ENCODE measurements at places on chromosomes 13 and 19.

- DNase-seq = no peak
These were observed 618.7 kb upstream of the SGCG start for GRCh38 chr13:22562116-22562515.

- peak; percentile 29 for DNase-seq
These were observed 11.8 kb downstream of the PGLS start for GRCh38 chr19:17522988-17523872.

DNA sequence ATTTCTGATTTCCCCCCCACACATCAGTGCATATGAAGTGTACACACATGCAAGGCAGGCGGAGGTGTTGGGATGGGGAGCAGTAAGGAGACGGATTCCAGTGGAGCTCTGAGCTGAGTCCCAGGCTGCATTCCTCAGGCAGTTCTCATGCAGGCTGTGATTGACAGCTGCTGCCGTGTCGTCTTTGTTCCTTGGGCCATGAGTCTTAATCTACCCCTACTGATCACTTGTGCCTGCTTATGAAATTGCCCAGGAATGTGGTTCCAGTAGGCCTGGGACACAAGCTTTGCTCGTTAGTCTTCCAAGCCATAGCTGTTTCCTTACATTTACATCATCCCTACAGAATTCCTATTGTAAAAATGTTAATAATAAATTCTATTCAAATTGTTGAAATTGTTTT is 1241.9 kb downstream of the UQCRFS1 start:
- no peak for DNase-seq

GRCh38 chr13:110841406-110841805 is 73.5 kb downstream of the ANKRD10 start:
- no peak for DNase-seq

- DNase-seq = no peak
These were observed 140.2 kb downstream of the SOX1 start for GRCh38 chr13:112207129-112207528.

DNA sequence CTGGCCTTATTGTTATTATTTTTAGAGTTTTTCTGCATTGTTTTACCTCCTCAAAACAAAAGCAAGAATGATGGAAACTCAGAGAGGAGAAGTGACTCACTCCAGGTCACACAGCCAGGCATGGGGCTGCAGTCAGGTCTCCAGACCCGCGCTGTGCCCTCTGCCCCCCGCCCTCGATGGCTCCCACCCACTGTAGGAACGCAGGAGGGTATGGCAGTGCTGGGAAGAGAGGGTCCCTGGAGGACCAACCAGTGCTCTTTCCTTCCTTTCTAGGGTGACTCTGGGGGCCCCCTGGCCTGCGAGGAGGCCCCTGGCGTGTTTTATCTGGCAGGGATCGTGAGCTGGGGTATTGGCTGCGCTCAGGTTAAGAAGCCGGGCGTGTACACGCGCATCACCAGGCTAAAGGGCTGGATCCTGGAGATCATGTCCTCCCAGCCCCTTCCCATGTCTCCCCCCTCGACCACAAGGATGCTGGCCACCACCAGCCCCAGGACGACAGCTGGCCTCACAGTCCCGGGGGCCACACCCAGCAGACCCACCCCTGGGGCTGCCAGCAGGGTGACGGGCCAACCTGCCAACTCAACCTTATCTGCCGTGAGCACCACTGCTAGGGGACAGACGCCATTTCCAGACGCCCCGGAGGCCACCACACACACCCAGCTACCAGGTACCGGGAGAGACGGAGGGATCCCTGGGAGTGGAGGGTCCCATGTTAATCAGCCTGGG is 5.6 kb downstream of the TIMM13 start:
- no peak for DNase-seq

DNA sequence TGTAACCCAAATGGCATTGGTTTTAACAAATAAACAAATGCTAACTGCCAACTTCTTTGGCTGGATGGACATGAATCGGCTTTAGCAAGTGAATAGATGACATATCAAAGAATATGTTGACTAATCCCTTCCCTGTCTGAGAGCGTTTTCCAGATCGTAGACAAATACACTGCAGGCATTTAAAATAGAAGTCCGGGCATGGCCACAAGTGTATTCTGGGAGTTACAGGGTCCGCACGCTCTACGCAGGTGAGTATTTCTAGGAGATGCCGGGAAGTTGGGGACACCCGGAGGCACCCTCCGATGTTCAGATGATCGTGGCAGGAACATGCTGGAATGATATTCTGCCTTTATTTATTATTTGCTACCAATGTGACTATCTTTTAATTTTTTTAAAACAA is 53.2 kb upstream of the ZNF536 start:
- DNase-seq = no peak

DNA sequence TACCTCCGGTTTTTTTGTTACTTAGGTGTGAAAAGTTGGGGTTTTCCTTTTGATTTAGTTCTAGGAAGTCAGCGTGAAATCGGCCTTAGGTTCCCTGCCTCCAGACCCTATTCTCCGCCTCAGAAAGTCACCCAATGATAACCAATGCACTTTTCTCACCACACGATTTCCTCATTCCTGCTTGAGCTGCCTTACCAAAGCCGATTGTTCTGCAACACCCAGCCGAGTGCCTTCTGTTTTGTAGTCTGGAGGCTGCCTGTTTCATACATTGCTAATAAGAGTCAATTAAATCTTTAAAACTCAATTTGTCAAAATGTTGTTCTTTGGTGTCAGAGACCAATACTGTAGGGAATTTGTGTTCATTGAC is 39.7 kb downstream of the GJA3 start:
- no peak for DNase-seq

- DNase-seq = no peak
These were observed 5.0 kb downstream of the PPP1R37 start for GRCh38 chr19:45097776-45098520.

DNA sequence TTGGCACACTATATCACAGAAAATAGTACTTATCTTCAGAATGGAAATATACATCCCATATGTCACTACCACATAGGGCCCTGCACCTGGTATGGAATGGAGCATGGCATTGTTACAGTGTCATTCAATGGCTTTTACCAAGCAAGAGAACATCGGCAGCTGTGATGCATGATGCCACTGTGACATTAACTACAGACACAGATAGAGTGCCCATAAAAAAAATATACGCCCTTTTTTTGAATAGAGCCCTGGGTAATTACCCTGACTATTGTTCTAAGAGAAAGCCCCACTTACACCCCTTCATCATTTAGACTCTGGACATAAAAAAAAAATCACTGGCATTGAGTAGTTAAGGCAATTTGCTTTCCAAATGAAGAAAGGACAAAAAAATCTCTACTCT is 320.3 kb downstream of the DNAJC15 start:
- DNase-seq = no peak

DNA sequence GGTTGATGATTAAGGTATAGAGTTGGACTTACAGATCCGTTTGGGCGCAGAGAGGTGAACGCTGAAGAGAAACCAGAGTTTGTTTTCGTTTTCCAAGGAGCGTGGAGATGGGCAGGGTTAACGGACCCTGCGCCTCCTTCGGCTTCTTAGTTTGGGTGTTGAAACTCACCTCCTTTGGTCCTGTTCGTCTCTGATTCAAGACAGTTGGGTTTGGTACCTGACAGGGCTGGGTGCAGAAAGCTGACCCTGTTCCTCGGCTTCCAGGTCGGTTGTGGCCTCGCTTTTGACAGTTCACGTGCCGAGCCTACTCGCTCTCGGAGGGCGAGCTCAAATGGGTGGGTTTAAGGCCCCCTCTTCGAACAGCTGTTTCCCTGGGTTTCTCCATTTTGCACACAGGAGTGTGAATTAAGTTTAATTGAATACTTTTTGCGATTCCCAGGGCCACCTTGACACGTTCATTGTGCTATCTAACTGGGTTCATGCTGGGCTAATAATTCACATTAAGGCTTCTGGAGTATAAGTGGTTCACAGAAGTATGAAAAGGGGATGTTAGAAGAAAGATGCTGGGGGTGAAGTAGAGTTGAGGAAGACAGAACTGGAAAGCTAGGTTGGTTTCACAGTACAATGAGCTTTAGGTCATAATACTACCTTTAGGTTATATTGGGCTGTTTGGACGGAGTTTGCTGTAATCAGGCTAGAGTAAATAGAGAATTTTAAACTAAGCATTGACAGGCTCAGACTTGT is 638 bp downstream of the USPL1 start:
- DNase-seq = no peak

GRCh38 chr19:16208064-16208759 is 10.5 kb downstream of the AP1M1 start:
- DNase-seq = no peak

- no peak for DNase-seq
These were observed 20.5 kb downstream of the EDNRB start for GRCh38 chr13:77898097-77898496.

DNA sequence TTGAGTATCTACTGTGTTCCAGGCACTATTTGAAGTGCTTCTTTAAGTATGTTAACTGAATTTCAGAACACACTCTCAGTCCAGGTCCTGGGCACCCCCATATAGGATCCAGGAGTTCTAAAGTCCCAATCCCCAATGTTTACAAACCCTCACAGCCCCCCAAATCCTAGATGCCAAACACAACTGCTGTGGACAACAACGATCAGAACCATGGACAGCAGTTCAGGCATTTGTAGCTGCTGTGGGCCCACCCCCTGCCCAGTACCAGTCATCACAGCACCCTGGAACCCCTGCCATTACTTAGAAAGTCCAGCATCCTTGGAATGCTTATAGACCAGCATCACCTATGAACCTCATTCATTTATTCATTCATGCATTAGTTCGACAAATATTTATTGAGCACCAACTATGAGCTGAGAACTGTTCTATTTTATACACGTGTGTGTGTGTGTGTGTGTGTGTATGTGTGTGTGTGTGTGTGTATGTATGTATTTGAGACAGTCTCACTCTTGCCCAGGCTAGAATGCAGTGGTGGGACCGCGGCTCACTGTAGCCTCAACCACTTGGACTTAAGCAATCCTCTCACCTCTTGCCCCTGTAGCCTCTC is 19.3 kb upstream of the SDHAF1 start:
- DNase-seq = no peak

GRCh38 chr19:30406220-30407067 is 34.3 kb downstream of the ZNF536 start:
- DNase-seq = no peak

DNA sequence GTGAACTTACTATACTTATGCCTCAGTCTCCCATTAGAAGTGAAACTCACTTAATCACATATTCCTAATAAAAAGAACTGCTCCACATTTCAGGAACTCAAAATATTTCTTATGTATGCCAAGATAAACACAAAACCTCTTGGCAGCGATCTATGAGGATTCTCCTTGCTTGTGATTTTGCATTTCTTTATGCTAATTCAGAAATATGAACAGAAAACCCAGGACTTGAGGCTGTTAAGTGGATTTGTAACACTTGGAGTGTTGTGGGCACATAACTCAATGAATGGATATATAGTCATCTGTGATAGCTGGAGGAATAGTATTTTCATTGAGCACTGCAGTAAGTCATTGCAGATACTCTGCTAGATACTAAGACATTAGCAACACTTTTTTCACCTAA is 5.6 kb upstream of the KATNAL1 start:
- no peak for DNase-seq

- no peak for DNase-seq
These were observed 78.7 kb downstream of the MBNL2 start for GRCh38 chr13:97300871-97301270.

- no peak for DNase-seq
These were observed 436.8 kb downstream of the FGF14 start for GRCh38 chr13:101965096-101965495.

DNA sequence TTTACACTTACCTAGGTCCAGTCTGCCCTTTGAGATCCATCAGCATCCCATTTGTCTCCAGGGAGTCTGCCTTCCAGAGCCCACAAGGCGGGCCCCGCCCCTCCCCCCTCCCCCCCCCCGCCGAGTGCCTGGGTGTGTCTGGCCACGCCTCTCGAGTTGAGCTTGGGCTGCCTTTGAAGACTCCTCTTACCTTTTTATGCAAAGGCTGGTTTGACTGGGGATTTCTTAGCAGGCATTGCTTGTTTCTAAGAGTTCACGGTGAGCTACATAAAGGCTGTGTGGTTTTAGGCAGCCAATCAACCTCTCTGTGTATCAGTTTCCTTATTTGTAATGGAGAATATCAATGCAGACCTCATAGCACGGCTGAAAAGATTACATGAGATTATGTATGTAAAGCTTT is 11.3 kb downstream of the GPR12 start:
- no peak for DNase-seq

- DNase-seq = no peak
These were observed 25.5 kb downstream of the RANBP3 start for GRCh38 chr19:5952193-5953029.

DNA sequence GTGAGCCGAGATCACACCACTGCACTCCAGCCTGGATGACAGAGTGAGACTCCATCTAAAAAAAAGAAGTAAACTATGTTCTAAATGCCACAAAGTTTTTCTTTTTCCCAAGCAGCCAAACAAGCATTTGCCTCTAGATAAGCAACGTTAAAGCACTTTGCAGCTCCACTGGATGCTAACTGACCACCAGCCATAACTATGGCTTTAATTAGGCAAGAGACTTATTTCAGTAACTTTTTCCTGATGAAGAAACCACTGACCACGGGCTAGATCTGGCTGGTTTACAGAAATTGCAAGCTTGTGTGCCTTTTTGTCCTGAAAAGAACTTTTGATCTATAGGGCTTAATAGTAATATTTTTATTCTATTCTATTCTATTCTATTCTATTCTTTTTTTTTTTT is 22.1 kb downstream of the CD70 start:
- DNase-seq = no peak

DNA sequence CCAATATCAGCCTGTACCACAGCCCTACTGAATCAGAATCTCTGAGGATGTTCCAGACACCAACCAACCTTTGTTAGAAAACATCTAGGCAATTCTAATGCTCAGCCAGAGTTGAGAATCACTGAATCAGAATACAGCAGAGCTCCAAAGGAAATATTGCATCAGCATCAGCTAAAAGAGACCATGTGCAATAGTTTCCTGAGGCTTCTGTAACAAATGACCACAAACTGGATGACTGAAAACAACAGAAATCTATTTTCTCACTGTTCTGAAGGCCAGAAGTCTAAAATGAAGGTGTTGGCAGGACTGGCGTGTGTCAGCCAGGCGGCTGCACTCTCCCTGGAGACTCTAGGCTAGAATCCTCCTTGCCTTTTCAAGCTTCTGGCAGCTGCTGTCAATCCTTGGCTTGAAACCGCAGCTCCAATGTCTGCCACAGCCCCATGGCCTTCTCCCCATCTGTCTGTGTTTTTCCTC is 1.2 kb upstream of the DCT start:
- DNase-seq = no peak

GRCh38 chr13:113836768-113837559 is 26.9 kb downstream of the GAS6 start:
- DNase-seq = no peak

DNA sequence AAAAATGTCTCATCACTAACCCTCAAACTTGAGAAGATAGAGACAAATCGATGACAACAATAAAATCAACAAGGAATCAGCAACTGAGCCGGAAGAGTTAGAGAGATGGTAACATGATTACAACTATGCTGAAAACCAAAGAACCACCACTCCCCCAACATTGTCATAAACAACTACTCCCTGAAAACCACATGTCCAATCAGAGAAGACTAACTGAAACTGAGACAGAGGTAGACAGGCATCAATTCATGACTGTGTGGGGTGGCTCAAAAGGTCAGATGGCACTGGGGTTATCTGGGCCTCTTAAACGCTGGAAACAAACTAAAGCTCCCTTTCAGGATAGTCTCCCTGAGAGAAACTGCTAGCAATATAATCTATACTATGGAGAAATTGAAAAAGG is 488.8 kb downstream of the KCTD12 start:
- DNase-seq = no peak

GRCh38 chr19:3049089-3049488 is 13.2 kb downstream of the TLE5 start:
- DNase-seq = no peak

- DNase-seq = no peak
These were observed 484.5 kb downstream of the LIG4 start for GRCh38 chr13:107730813-107731212.

GRCh38 chr13:31174018-31174417 is 12.3 kb upstream of the HSPH1 start:
- no peak for DNase-seq
